Stimulated activated naive CD4-positive, alpha-beta T cell treated with Interleukin-2 at 50 U/mL for 16 hours (primary cell): ENCODE measurements at places on chromosomes 7 and 10.

DNA sequence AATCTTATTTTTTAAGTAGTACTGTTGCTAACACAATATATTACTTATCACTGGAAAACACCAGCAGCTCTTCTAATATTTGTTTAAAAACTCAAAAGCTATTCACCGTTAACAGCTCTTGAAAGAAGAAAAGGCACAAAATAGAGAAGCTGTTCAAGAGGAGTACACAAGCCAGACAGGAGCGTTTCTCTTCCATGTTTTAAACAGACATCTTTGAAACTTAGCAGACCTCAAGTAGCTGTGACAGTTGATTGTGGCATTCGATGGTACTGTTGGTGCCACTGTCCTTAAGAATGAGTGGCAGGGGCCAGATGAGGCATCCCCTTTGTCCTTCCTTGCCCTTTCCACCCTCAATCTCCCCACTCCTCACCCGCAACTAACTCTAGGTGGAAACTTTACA, 81.6 kb upstream of the PRR15 start:
- DNase-seq, result no peak

GRCh38 chr10:31709028-31709427, 219.6 kb downstream of the ARHGAP12 start:
- no peak for DNase-seq

DNA sequence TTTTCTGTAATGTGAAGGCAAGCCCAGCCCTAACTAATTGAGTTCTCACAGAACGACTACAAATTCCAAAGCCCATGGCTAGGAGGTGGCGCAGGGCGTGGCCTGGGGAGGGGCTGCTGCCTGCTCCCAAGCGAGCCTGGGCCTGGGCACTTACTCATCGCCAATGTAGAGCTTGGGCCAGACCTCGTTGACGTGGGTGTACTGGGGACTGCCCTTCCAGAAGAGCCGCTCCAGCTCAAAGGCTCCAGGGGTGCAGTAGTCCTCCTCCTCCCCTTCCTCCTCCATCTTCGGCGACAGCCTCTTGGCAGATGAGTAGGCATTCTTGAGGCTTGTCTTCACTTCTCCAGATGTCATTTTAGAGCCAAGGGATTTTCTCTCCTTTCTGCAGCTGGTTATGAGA, 53.3 kb upstream of the SAMD8 start:
- no peak for DNase-seq

DNA sequence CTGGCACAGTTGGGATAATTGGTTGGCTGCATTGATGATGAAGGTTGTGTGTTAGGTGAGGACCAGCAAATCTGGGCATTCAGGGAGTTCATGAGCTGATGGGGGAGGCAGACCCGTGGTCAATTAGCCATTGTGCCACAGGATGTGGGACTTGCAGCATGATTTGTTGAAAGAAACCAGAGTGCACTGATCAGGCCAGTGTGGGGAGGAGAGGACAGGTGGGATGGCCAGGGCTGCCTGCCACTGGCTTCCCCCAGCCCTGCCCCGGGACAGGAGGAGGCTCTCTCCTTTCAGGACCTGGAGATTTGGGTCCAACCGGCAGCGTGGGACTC, 4.3 kb downstream of the CLIP2 start:
- DNase-seq, result no peak

GRCh38 chr10:55750458-55750857, 610.6 kb downstream of the ZWINT start:
- DNase-seq, result no peak

DNA sequence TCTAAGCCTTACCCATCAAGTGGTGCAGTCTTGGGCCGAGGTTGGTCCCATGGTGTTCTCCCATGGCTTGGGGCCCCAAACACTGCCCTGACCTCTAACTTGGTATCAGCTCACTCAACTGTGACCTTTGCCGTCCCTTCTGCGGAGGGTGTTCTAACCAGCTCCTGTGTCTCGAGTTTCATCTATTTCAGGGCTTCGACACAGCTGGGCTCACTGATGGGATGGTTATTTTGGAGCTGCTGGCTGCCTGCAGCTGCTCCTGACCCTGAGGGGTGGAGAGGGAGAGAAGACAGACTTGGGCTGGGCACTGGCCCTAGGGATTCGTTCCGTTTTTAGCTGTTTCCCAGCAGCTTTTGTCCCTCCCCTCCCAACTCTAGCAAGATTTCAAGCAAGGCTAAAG, 86.9 kb downstream of the NEURL1 start:
- DNase-seq, result no peak
